ENCODE measurements at places on chromosomes 5 and 9.
A peak's percentile ranks its signal among the peaks of the same experiment; 100 is the strongest.

GRCh38 chr5:102589661-102590060 is 90.9 kb upstream of the SLCO6A1 start:
- DNase-seq: no peak

DNA sequence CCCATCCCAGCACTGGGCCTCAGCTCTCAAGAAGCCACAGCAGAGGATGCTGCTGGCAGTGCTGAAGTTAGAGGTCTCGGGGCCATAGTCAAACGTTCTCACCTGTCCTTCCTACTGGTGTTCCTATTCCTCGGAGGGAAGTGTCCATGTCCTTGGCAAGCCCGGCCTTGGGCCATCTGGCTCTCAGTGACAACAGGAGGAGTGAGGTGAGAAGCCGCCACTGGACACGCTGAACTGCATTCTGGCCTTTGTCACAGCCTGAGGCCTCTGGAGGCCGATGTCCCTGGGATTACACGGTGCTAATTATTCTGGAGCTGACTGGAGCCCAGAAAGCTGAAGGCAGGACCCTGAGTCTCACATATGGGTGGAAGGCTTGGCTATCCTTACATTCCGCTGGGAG is 92.5 kb downstream of the OLFM1 start:
- no peak for DNase-seq

DNA sequence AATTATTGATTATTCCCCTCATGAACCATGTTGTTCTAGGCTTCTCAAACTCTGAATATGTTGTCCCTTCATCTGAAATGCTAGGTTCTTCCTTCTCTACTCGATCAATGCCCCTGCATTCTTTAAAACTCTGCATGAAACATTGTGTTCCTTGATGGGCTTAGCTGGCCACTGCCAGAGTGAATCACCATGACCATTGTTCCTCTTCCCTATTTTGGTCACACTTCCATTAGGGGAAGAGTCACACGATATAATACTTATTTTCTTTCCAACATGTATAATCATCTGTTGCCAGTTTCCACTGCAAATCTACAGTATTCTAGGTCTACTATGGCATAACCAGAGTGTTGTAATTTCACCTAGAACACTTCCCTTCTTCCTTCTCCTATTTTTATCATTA is 247.9 kb downstream of the TRPM3 start:
- no peak for DNase-seq

- no peak for DNase-seq
Measured at GRCh38 chr9:132534832-132535231, 47.6 kb upstream of the BARHL1 start.

GRCh38 chr5:14628346-14628745 is 36.2 kb upstream of the OTULIN start:
- no peak for DNase-seq

DNA sequence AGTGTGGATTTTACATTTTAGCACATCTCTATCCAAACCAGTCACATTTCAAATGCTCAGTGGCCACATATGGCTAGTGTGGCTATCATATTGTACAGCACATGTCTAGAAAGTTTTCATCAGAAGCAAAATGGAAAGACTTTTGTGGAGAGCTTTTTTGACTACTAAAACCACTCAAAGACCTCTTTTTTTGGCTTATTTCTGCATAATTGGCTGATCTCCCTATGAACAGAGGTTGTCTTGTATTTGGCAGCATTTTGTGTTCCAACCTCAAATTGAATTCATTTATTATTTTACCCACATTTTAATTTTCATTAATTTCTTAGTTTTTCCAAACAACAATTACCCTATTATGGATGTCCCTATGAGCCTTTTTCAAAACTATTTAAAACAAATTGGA is 395.7 kb downstream of the TLE1 start:
- no peak for DNase-seq

GRCh38 chr9:32705059-32705458 is 69.6 kb upstream of the TAF1L start:
- no peak for DNase-seq

GRCh38 chr5:74535926-74536325 is 104.6 kb downstream of the ENC1 start:
- no peak for DNase-seq

DNA sequence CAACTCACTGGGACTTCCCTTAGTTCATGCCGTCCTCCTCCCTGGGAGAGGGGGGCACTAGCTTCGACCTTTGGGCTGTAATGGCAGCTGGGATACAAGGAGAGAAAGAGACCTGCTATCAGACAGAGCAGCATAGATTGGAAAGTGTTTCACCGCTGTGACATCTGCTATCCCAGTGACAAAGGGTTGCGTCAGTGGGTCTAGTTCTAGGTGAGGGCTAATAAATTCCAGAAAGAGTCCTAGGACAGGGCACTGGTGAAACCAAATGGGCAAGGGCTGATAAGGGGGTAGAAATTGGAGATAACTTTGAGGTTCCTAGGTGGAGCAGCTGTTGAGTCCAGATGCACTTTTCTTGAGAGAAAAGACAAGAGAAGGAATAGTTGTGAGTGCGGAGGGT is 62.5 kb downstream of the RASGRF2 start:
- DNase-seq: no peak

GRCh38 chr5:147784146-147784987 is 1.8 kb upstream of the JAKMIP2 start:
- no peak for DNase-seq

DNA sequence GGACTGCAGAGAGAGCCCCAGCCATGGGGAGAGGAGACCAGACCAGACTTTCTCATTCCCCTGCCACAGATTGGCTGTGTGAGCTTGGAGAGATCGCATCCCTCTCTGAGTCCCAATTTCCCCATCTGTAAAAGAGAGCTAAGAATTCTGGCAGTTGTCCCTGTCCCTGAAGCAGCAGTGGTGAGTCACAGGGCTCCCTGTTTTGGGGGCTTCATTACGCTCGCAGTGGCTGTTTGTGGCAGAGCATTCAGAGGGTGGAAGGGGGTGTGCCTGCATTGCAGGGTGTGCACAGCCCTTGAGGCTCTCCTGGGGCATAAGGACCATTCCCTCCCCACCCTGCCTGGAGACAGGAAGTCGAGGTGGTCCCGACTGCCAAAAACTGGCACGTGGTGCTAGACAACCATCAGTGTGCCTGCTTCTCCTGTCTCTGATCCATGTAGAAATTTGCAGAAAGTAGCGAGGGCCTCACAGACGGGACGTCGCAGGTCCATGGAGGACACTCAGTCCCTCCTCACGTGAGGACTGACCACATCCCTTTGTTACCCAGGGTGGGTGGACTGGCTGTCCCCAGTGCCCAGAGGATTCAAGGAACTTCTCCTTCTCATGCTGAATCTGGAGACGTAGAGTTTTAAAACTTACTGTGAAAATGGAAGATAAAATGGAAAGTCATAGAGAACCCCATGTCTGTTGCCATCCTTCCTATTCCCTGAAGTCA is 35.3 kb downstream of the HRH2 start:
- no peak for DNase-seq

DNA sequence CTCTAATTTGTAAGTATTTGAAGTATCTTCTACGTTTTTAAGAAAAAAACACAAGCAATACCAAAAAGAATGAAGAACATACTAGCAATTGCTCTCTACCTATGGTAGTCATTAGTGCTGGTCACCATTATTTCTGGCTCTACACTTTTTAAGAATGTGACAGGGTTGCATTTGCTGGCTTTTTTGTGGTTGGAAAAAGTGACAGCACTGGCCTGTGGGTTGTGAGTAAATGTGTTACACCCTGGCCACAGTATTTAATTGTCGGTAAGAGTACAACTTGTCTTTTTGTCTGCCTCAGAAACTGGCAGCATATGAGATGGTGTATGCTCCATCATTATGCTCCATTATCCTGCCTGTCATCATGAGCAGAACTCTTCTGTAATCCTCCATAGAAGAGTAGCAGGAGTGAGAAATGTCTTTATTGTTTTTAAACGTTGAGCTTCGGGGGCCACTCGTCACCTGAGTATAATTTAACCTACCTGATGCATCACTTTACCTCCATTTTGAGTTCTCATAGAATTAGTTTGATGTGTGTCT is 449.8 kb downstream of the ISL1 start:
- DNase-seq: no peak

DNA sequence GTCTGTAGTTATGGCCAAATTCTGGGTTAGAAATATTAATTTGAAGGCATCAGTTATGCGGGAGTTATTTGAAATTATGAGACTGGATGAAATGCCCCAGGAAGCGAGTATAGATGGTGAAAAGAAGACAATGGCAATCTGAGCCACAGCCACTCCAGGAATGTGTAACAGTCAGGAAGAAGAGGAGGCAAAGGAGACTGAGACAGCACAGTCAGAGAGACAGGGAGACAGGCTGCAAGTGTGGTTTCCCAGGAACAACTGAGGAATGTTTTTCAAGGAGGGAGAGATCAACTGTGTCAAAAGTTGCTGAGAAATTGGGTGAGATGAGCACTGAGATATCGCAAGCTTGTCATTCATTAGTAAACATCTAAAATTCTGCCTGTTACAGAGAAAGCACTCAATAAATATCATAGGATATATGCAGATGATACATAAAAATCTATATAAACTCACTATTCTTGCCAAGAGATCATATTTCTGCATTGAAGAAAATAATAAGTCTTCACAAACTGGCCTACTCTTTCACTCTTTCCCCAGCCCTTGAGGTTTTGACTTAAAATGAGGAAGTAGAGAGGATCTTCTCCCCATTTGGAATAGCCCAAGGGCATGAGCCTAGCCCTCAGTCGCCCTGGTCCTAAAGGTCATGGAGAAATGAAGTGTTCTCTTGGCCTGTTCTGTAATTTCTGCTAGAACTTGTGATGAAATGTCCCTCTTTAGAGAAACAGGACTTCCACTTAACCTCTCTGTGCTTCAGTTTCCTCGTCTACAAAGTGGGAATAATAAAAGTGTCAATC is 48.5 kb upstream of the RLN1 start:
- DNase-seq: no peak

DNA sequence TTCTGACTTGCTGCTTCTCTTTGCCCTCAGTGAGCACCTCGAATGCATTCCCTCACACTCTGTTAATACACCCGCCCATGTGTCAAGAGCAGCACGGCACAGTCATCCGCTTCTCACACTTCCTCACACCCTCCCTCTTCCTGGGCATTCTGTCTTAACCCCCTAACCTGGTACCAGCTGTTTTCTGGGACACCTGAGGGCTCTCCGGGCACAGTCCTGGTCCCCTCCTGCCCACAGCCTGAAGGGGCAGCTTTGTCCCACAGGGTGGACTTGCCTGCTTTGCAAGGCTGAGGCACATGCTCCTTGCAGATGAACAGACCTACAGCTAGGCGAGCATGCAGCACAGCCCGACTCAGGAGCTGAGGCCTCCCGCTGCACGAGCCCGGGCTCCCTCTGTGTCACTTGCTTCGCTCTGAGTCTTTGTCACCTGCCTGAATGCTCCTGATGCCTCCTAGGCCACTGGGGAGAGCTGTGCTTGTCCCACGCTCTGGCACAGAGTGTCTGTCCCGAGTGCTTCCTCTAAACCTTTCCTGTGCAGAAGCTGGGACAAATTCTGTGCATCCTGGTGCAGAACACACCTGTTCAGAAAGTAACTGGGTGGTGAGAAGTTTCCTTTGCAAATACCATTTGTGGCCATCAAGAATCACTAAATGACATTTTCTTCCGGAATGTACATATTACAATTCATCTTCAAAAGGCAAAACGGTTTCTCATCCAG is 47.8 kb downstream of the AHRR start:
- DNase-seq: no peak

- peak; percentile 53 for DNase-seq
Measured at GRCh38 chr5:172868924-172869591, 35.0 kb downstream of the ERGIC1 start.

- DNase-seq: no peak
Measured at GRCh38 chr5:7869474-7870136, 657 bp downstream of the MTRR start.

DNA sequence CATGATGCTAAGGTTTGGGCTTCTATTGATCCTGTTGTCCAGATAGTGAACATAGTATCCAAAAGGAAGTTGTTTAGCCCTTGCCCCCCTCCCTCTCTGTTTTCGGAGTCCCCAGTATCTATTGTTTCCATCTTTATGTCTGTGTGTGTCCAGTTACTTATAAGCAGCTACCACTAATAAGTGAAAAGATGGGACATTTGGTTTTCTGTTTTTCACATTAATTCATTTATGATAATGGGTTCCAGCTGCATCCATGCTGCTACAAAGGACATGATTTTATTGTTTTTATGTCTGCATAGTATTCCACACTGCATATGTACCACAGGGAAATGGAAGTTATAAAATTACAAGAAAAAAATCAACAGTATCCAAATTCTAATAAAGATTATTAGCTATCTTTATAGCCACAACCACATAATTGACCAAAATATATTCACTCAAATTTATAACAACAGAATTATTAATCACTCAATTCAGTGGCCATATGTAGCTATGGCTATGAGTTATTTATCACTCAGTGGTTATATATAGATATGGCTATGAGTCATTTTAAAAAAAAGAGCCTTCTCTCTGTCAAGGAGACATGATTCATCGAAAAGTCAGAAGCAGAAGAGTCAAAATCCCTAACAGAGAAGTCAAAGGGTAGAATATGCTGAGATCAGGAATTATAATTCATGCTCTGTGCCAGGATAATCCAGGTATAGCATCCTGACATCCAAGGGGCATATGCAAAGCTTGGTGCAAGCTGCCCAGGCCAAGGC is 367.5 kb downstream of the DEPDC1B start:
- DNase-seq: no peak

Data from BE2C (cell line).